ENCODE measurements at places on chromosomes 13 and 19. TPM values are rescaled to one million over a fixed set of nuclear protein-coding genes. Genes with fewer than 3 reads are reported as not detected.

ZNF837 gene
- 1.4 TPM for total RNA-seq

GJA3 gene
- total RNA-seq, result not detected

P2RY11 gene
- 10.7 TPM for total RNA-seq

CEACAM1 gene
- 2.1 TPM for total RNA-seq

LSM14A gene
- 122 TPM for total RNA-seq

KIR3DL1 gene
- not detected for total RNA-seq

Measured in endothelial cell of umbilical vein (primary cell).